ENCODE measurements at places on chromosomes 4 and X.

DNA sequence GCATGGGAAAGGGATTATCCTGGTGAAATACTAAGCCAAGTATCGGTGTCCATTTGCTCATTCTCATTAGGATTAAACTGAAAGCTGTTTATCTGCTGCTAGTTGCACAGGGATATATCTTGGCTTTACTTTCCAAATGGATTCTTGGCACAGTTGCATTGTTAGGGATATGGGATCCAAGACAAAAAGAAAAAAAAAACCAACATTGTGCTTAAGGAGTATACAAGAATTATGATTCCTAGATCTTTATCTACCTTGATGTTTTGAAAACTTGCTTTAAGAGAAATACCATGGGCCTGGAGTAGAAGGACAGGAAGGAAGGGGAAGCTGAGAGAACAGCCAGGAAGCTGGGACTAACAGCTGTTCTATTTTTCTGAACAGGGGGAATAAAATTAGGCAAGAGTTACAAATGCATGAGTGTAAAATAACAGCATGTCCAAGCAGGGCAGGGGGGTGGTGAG, 107.6 kb downstream of the ATXN3L start:
- no peak for DNase-seq

- no peak for DNase-seq
These were observed 63.3 kb downstream of the MEPE start for GRCh38 chr4:87895964-87896621.

DNA sequence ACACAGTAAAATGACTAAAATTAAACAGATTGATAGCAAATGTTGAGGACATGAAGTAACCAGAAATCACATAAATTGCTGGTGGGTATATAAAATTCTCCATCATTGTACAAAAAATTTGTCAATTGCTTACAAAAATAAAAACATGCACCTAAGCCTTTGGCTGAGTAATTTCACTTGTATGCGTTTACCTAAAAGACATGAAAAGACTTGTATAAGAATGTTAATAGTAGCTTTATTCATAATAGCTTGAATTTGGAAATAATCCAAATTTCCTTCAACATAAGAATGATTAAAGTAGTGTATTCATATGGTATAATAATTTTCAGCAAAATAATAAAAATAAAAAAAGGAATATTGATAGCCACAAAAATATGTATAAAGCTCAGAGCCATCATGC, 37.7 kb downstream of the PDHA2 start:
- DNase-seq = no peak

DNA sequence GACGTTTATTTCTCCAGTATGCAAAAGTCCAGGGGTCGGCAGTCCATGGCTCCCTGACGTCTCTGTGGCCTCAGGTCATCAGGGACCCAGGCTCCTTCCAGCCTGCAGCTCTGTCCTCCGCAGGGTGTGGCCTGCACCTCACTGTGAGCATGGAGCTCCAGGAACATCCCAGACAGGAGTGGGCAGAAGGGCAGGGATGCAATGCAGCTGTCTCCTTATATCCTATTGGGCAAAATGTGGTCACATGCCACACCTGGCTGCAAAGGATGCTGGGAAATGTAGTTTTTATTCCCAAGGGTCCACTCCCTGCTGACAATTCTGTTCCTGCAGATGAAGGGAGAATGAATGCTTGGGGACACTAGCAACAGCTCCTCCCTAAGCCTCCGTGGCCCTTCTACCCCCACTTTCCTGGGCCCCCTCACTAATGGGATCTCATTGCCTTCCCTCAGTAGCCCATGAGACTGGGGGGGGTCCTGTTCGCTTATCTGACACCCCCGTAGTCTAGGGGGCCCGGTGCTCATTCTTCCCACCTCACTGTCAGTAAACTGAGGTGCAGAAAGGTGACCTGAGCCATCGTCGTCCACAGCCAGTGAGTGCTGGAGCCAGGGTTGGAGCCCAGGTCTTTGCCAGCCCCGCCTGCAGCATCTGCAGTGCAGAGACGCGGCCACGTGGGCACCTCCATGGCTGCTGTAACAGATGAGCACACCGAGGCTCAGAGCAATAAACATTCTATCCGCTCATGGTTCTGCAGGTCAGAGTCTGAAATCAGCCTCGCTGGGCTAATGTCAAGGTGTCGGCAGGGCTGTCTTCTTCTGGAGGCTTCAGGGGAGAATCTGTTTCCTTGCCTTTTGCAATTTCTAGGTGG, 5.9 kb upstream of the GRPEL1 start:
- peak; percentile 72 for DNase-seq

GRCh38 chr4:100486496-100486895, 31.3 kb downstream of the EMCN start:
- no peak for DNase-seq

GRCh38 chr4:154329939-154330338, 161.7 kb downstream of the DCHS2 start:
- DNase-seq = no peak

- no peak for DNase-seq
These were observed 71.0 kb downstream of the AFF1 start for GRCh38 chr4:87005690-87006425.

DNA sequence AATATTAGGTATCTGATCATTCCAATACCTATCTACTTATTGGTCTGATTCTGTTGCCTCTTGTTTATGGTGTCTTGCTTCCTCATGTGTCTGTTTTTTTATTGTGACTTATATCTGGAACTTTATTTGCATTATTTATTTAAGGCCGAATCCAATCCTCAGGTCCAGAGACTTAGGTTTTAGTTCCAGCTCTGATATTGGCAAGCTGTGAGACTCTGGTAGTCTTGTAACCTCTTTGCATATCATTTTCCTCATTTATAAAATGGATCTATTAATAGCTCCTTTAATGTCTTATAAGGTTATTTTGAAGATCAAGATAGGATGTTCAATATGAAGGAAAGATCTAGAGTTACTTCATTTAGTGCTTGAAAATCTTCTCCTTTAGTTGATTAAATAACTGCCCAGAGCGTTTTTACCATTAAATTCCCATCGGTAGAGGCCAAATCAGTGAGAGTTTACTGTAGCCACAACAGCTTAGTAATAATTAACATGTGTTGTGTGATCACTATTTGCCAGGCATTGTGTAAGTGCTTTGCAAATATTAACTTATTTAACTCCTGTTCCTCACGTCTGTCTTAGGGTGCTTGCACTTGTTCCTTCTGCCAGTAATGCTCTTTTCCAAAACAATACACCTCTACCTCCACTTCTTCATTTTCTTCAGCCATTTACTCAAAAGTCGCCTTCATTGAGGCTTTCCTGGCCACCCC, 82.2 kb downstream of the CC2D2A start:
- DNase-seq = no peak

DNA sequence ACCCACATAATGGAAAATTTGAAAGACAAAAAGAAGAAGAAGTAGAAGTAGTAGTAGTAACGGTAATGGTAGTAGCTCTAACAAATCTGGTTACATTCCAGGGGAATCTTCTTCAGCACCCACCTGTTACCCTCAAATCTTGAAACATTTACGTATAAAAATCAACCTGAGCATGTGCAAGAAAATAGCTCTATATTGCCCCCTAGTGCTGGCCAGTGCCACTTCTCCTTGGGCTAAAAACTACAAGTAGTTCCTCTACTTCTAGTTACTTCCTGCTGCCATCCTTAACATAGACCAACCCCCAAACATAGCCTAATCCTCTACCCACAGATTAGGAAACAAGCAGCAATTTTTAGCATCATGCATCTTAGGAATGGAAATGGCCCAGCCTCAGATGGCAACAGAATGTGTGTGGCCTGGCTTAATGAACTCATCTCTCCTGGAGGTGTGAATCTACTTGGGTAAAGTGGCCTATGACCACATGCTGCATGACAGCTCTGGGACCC, 3.1 kb downstream of the PDGFC start:
- DNase-seq = no peak

GRCh38 chrX:42696536-42697124, 81.3 kb downstream of the PPP1R2C start:
- no peak for DNase-seq

- no peak for DNase-seq
These were observed at the start of gene EDA2R for GRCh38 chrX:66638591-66639500. Gene EDA2R, minus strand, starts transcription at chrX:66639078. Its CDS starts 23,058 bp downstream, at chrX:66616020.

- no peak for DNase-seq
These were observed 23.3 kb downstream of the SHROOM3 start for GRCh38 chr4:76458297-76458696.

DNA sequence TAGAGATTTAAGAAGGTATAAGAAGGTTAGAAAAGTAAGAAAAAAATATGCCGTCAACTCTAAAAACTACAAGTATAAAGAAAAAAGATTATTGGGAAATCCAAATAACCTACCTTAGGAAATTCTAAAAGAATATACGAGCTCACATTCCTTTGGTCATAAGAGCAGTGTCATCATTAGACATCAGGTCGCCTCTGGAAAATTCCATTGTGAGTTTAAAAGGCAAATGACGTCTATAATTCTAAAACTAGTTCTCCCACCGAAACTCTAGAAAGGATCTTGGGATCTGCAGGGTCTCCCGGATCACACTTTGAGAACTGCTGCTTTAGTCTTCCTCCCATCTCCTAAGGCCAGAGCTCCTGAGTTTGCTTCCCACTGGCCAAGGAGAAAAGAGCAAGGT, 518 bp upstream of the SAT1 start:
- DNase-seq = no peak

GRCh38 chrX:155071694-155072280, 479 bp downstream of the BRCC3 start:
- DNase-seq = no peak

DNA sequence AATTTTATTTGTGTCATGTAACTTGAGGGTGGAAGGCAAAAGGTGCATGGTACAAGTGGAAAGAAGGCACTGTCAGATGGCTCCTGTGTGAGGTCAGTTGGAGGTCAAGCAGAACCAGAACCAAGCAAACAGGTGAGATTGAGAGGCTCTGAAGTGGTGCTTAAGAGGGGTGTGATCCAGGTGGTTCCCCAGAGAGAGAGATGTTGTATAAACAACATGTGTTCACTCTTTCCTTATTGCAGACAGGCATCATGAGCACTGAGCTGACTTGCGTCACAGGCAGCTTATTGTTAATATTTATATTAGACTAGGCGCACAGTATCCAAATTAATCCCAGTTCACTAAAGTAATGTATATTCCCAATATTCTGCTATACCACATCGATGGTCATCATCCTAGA, 56.8 kb downstream of the CXCL13 start:
- DNase-seq = no peak

DNA sequence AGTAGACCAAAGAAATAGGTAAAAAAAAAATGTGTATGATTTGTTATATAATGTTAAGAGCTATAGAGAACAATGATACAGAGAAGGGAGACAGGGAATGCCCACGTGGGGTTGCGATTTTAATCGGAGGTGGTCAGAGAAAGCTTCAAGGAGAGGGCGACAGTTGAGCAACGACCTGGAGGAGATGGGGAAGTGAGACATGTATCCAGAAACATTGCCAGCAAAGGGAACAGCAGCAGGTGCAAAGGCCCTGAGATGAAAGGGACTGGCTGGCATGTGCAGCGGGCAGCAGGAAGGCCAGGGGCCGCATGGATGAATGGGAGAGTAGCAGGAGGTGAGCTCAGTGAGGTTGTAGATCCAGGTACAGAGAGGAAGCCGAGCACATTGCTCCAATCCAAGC, 32.9 kb downstream of the NIPAL1 start:
- no peak for DNase-seq

- DNase-seq = no peak
These were observed 104.1 kb downstream of the PHOX2B start for GRCh38 chr4:41644288-41644914.

- no peak for DNase-seq
These were observed 268.3 kb downstream of the TMA16 start for GRCh38 chr4:163762741-163763140.

GRCh38 chrX:63755892-63756291, 29.1 kb downstream of the ARHGEF9 start:
- no peak for DNase-seq

GRCh38 chr4:82247629-82248028, 126.2 kb downstream of the HNRNPD start:
- no peak for DNase-seq

DNA sequence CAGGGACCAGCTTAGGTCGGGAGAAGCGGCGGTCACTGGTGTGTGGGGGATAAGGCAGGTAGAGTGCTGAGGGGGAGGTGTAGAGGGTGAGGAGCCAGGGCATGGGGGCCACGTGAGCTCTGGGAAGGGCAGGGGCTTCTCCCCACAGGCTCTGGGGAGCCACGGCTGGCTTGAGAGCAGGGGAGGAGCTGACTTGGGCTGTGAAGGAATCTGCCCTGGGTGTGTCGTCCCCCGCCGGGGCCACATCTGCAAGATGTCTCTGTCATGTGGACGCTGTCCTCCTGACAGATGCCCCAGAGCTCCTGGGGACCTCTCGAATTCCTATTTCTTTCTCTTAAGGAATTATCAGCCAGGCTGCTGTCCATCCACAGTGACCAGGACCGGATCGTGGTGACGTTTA, 15.0 kb downstream of the SH3TC1 start:
- no peak for DNase-seq

- DNase-seq = peak; percentile 20
These were observed 21.9 kb upstream of the SPON2 start for GRCh38 chr4:1194010-1194900.

GRCh38 chr4:29972121-29972520, 748.0 kb upstream of the PCDH7 start:
- DNase-seq = no peak

GRCh38 chr4:171715973-171716372, 97.2 kb upstream of the GALNTL6 start:
- DNase-seq = no peak

DNA sequence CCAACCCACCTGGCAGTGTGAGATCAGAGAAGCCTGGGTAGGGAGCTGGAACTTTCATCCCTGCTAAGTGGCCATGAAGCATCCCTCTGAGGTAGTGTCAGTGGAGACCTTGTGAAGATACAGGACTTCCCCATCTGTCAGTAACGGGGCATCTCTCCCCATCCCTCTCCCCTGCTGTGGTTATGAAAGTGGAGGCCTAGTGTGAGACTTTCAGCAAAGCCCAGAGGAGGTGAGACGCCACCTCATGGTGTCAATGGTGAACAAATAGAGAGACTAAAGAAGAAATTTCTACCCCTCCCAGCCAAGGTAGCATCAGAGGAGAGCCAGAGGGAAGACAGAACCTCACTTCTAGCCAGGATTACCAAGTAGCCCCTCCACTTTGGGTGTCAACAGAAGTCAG, 150.2 kb downstream of the VEGFC start:
- DNase-seq = no peak

- DNase-seq = no peak
These were observed 18.0 kb downstream of the ETDC start for GRCh38 chrX:135327299-135327698.

DNA sequence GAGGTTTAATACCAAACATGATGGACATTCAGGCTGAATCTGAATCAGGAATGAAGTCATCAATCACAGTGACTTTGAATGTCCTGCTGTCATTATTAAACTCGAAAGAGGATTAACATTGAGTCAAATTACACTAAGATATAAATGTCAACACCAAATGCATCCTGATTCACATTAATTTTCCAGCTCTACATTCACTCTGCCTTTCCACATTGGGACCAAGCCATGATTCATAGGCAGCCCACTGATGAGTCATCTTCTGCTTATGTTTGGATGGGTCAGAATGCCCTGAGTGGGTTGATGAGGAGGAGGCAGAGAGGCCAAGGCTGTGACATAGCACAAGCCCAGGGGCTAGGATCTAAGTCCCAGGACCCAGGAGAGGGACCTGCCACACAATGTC, 247.6 kb upstream of the RPS6KA3 start:
- DNase-seq = no peak

Data from NCI-H1930 (cell line).